T-helper 17 cell (primary cell): ENCODE measurements at places on chromosomes 11 and 22. TPM values are rescaled to one million over a fixed set of nuclear protein-coding genes. Genes with fewer than 3 reads are reported as not detected.

DNA sequence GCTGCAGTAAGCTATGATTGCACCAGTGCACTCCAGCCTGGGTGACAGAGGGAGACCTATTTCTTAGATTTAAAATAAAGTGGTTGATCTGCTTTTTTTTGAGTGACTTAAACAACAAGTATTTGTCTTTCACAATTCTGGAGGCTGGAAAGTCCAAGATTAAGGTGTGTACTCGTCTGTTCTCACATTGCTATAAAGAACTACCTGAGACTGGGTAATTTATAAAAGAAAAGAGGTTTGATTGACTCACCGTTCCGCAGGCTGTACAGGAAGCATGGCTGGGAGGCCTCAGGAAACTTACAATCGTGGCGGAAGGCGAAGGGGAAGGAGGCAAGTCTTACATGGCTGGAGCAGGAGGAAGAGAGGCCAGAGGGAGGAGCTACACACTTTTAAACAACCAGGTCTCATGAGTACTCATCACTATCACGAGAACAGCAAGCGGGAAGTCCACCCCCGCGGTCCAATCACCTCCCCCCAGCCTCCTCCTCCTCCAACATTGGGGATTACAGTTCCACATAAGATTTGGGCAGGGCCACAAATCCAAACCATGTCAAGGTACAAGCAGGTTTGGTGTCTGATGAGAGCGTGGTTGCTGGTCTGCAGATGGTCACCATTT is 19.7 kb upstream of the OSBPL5 start:
- no peak for DNase-seq

ARHGAP20 gene
- total RNA-seq, result not detected

GRCh38 chr11:65224930-65225278 is 36.9 kb upstream of the POLA2 start:
- DNase-seq, result no peak

DNA sequence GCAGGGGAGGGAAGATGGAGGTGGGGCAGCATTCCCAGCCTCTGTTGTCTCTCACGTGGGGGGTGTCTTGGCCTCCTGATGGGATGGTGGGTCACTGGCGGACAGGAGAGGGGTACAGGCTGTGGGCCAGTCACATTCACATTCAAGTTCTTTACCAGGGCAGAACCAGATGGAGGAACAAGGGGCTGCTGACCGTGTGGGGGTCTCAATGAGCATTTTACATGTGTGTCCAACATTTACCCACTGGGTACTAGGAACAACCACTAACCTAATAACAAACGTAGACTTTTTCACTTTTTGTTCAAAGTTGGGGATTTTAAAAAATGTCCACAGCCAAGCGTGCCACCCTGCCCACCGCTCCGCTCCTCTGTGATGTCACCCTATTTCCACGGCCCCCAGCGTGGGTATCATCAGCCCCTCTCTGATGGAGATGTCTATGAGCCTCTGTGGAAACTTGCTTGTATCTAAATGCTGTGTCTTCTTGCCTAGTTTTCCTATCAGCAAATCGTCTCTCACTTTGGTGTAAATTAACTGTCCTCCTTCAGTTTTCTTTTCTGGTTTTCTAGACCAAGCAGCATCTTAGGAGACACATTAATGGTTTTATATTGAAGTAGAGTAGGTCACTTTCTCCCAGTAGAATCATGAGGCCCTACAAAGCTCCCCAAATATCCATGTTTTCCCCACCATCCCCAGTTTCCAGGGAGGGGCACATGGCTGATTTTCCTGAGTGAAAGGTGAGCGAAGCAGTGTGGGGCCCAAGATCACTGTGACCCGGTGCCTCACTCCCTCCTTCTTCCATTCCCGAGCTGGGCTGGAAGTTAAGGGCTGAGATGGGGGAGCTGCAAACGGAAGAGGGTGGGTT is 936.7 kb downstream of the BRD1 start:
- DNase-seq, result no peak

GRCh38 chr11:86663761-86664160 is 8.7 kb downstream of the ME3 start:
- DNase-seq, result no peak

- DNase-seq, result no peak
Observed at GRCh38 chr11:129937592-129938238, 42.3 kb upstream of the NFRKB start.

SAA4 gene
- total RNA-seq, result not detected
